Left lobe of liver (tissue), 2 donors: ENCODE measurements at places on chromosomes 1 and 21.

DNA sequence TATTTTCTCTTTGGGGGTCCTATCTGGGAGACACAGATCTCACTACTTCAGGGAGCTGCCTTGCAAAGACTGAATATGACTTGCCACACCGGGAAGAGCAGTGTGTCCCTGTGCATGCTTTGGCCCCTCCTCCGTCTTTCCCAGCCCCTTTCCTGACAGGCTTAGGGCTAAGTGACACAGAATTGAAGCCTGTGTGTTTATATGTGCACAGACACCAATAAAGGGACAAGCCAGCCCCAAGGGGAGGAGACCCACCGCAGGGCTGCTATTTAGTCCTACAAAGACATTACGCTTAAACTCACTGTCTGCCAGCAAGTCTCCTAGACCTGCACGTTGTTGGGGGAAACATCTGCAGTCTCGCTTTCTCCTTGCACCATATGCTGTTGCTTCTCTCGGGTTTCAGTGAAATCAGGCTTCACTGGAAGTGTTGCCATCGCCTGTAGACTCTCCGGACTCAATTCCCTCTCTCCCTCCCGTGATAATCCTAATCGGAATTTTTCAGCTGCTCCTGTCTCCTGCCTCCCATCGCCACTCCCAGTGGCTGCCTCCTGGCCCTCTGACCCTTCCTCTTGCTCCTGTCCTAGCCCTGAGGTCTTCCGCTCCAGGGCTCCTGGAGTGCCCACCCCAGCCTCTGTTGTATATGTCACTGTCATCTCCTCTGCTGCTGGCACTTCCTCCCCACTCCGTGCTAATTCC is 58.5 kb upstream of the LRRC53 start:
- no peak for DNase-seq

DNA sequence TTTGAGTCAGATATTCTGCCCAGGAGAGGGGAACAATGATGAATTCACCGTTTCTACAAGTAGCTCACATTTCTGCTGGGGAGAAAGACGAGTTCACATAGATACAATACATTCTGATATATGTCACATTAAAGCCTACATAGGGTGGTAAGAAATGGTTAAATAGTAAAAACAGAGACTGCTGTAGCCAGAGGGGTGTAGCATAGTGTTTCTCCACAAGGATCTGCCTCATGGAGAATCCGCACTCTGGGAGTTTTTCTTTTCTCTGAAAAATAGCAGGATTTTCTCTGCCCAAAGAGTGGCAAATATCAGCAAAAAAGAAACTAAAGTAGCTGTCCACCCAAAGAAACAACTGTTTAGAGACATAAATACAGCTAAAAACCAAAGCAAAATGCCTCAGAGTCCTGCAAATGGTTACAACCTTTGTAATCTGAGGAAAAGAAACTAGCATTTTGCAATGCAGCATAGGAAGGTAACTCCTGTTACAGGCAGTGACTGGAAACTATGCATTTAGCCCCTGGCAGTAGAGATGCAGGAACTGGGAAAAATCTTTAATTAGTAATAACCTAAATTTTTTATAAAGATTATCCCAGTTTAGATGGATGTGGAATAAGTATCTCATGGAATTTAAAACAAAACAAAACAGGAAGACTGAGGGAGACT is 1126.7 kb upstream of the ADGRL2 start:
- DNase-seq: no peak

- DNase-seq: no peak
Observed at GRCh38 chr1:55362558-55362957, 147.4 kb upstream of the USP24 start.

- no peak for DNase-seq
Observed at GRCh38 chr1:231971397-231972110, 345.0 kb downstream of the DISC1 start.

DNA sequence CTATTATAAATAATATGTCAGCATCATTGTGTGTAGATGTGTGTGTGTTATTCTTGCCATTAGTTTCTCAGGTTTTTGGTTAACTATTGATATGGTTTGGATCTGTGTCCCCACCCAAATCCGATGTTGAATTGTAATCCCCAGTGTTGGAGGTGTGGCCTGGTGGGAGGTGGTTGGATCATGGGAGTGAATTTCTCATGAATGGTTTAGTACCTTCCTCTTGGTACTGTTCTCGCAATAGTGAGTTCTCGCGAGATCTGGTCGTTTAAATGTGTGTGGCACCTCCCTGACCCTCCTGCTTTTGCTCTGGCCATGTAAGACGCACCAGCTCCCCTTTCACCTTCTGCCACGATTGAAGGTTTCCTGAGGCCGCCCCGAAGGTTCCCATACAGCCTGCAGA is 9.6 kb upstream of the POFUT2 start:
- no peak for DNase-seq
